Endothelial cell (in vitro differentiated cells): ENCODE measurements at places on chromosomes 7 and 10.

GRCh38 chr10:8032558-8032957 is 21.9 kb upstream of the GATA3 start:
- no peak overlapping the region for H3K27ac ChIP-seq
- H3K4me3 ChIP-seq, result no peak overlapping the region
- peaks cover 4% of the 10 kb centered on the region for H3K36me3 ChIP-seq
- peaks cover 18% of the 10 kb centered on the region for H3K27me3 ChIP-seq
- DNase-seq, result no peak

DNA sequence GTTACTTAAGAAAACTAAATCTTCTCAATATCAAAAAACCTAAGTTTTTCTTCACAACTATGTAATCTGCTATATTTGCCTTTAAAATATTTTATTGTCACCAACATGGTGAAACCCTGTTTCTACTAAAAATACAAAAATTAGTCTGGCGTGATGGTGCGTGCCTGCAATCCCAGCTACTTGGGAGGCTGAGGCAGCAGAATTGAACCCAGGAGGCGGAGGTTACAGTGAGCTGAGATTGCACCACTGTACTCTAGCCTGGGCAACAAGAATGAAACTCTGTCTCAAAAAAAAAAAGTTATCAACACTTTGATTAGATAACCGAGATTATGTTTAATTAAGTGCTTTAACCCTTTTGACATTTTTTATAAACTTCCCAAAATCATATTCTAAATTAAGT is 28.3 kb upstream of the CLDN4 start:
- H3K36me3 ChIP-seq, result no peaks in the 10 kb centered on the region
- H3K27ac ChIP-seq, result no peak overlapping the region
- no peaks in the 10 kb centered on the region for H3K27me3 ChIP-seq

DNA sequence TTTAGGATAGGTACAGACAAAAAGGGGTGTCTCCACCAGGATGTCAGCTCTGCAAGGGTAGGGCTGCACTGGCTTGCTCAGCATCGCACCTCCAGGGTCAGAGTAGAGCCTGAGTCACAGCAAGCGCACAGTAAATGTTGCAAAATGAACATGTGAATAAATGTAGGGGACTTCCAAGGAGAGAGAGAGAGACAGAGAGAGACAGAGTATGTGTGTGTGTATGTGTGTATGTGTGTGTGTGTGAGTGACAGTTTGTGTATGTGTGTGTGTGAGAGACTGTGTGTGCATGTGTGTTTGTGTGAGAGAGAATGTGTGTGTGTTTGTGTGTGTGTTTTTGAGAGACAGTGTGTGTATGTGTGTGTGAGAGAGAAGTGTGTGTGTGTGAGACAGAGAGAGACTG is 163.3 kb downstream of the RPS24 start:
- H3K27me3 ChIP-seq, result peaks cover 3% of the 10 kb centered on the region
- H3K4me3 ChIP-seq, result no peak overlapping the region
- no peak overlapping the region for H3K27ac ChIP-seq
- DNase-seq, result no peak
- H3K36me3 ChIP-seq, result no peaks in the 10 kb centered on the region
- H3K4me1 ChIP-seq, result peaks cover 1% of the 10 kb centered on the region

- DNase-seq, result no peak
- no peaks in the 10 kb centered on the region for H3K36me3 ChIP-seq
- no peak overlapping the region for H3K27ac ChIP-seq
- H3K4me3 ChIP-seq, result no peak overlapping the region
- no peaks in the 10 kb centered on the region for H3K4me1 ChIP-seq
- H3K27me3 ChIP-seq, result no peaks in the 10 kb centered on the region
Observed at GRCh38 chr7:120475994-120476393, 203.0 kb downstream of the KCND2 start.

GRCh38 chr10:1454951-1455350 is 282.4 kb downstream of the ADARB2 start:
- H3K27me3 ChIP-seq, result no peaks in the 10 kb centered on the region
- H3K4me1 ChIP-seq, result peaks cover 13% of the 10 kb centered on the region
- DNase-seq, result no peak
- H3K4me3 ChIP-seq, result no peak overlapping the region

DNA sequence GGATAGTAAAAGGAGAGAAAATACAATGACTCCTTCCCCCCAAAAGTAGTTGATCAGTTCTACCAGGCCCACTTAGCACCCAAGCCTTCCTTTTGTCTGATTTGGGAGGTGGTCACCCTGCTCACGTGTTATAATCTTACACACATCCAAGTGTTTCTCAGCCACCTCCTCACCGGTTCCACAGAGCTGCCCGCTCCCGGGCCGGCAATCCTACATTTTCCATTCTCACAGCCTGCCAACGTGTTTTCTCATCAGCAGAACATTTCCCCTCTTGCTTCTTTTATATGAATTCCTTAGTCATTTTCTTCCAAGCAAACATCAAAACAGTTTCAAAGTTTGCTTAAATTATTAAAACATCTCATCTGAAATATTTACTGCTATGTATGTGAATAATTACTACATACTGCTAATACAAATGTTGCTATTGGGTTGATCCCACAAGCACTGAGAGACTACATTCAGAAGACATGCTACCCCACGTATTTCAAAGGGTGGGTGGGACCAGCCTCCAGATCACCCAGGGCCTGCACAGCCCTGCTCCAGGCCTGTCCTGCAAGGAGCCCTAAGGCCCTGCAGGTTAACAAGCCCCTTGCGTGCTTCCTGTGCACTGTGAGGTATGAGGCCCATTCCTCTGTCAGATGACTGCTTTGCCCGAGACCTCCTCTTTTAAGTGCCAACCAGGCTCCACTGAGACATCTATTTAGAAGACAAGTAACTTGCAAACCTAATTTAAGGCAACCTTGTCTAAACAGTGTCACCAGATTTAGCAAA is 75.3 kb downstream of the GRB10 start:
- peaks cover 14% of the 10 kb centered on the region for H3K36me3 ChIP-seq
- H3K4me3 ChIP-seq, result peak overlapping the region; percentile 58
- no peak for DNase-seq

- no peaks in the 10 kb centered on the region for H3K36me3 ChIP-seq
- no peak overlapping the region for H3K27ac ChIP-seq
- DNase-seq, result no peak
- no peaks in the 10 kb centered on the region for H3K4me1 ChIP-seq
- H3K4me3 ChIP-seq, result no peak overlapping the region
Observed at GRCh38 chr7:94231305-94231704, 163.4 kb upstream of the COL1A2 start.

DNA sequence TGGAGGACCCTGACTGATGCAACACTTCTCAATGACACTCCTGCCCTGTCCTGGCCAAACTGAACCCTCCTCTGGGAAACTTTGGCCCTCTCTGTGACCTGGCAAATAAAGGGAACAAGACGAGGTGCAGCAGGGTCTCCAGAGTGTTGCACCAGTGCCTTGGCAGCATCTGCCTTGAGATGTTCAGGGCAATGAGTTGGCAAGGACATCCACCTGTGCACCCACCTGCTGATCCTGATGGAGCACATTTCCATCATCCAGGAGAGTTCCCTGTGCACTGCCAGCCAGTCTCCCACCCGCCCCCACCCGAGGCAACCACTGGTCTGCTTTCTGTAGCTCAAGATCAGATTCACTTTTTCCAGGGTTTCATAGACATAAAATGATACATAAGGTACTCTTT is 407.4 kb downstream of the GRID1 start:
- no peak overlapping the region for H3K27ac ChIP-seq
- no peaks in the 10 kb centered on the region for H3K4me1 ChIP-seq
- H3K27me3 ChIP-seq, result peaks cover 5% of the 10 kb centered on the region
- H3K36me3 ChIP-seq, result peaks cover 18% of the 10 kb centered on the region
- H3K4me3 ChIP-seq, result no peak overlapping the region
- DNase-seq, result no peak

DNA sequence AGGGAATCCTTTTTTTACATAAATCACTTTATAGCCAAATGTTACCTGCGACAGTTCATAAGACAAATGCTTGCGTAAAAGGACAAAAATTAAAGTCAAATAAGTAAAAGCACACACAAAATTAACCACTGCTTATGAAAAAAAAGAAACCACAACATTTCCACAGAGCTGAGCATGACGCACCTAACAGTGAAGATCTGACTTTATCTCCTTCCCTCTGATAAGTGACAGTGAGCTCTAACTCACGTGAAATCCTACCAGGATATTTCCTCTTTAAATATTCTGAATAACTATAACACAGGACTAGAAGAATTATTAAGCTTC is 225.5 kb downstream of the SFMBT2 start:
- DNase-seq, result no peak
- H3K27me3 ChIP-seq, result no peaks in the 10 kb centered on the region
- no peaks in the 10 kb centered on the region for H3K4me1 ChIP-seq
- H3K4me3 ChIP-seq, result no peak overlapping the region
- no peak overlapping the region for H3K27ac ChIP-seq
- peaks cover 18% of the 10 kb centered on the region for H3K36me3 ChIP-seq

DNA sequence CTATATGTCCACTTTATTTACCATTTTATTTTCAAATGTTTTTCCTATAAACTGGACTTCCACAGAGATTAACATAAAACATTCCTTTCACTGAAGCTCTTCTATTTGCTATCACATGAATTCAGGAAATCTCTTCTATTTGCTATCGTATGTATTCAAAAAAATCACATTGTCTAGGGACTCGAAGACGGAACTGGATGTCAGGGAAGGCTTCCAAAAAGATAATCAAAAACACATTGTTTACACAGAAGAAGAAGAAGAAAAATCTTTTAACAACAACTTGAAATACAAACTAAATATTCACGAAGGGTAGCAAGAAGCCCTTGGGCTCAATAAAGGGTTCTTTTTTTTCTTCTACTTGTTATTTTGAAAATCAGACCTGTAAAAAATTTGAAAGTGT is 426.1 kb upstream of the LRRN3 start:
- H3K27ac ChIP-seq, result no peak overlapping the region
- no peak for DNase-seq
- H3K27me3 ChIP-seq, result no peaks in the 10 kb centered on the region
- no peaks in the 10 kb centered on the region for H3K4me1 ChIP-seq
- H3K36me3 ChIP-seq, result no peaks in the 10 kb centered on the region

GRCh38 chr7:11775401-11775800 is 56.6 kb downstream of the THSD7A start:
- H3K4me1 ChIP-seq, result peaks cover 6% of the 10 kb centered on the region
- H3K27ac ChIP-seq, result no peak overlapping the region
- no peaks in the 10 kb centered on the region for H3K36me3 ChIP-seq
- DNase-seq, result no peak

DNA sequence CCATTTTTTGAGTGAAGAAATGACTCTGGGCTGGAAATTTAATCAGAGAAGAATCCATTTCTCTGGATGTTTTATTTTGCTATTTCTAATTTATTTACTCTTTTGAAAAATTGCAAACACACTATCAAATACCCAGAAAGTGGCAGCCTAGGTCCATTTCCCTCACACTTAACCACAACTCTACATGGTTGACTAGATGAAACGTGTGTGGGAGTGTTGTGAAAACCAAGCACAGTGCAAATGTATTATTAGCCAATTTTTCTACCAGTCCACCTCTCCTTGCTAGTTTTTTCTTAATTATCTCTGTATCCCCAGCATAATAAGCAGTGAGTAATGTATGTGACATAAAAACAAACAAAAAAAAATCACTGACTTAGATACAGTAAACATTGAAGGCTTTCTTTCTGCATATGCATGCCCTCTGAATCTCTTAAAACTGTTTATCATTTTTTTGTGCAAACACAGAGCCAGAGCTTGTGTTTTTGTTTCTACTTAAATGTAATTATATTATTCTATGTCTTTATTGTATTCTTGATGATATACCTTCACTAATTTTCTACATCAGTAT is 30.9 kb downstream of the SCIN start:
- no peak overlapping the region for H3K27ac ChIP-seq
- H3K4me1 ChIP-seq, result peaks cover 7% of the 10 kb centered on the region
- no peak for DNase-seq
- no peaks in the 10 kb centered on the region for H3K27me3 ChIP-seq
- peaks cover 9% of the 10 kb centered on the region for H3K36me3 ChIP-seq
- H3K4me3 ChIP-seq, result no peak overlapping the region

DNA sequence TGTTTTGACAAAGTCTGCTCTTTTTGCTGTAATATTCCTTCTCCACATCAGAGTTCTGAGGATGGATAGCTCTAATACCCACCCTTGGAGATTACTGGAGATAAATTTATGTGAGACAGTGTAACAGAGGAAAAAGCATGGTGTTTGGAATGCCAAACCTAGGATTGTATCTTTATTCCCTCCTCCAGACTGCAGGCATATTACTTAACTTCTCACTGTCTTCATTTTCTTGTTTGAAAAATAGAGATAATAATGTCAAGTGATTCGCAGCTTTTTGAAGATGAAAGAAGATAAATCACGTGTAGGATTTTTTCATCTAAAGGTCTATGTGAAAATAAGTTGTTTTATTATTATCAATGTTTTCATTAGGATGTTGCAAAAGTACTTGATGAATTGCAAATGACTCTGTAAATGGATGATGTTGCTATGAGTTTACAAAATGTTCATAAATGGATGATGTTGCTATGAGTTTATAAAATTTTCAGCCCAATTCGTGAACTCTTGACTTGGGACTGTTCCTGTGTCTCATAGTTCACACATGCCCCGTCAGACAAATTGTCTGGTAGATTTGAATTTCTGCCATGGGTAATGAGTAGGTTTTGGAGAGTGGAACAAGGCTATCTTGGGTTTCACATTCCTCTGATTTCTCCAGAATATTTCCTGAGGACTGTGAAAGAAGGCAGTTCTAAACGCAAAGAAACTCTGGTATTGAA is 113.1 kb upstream of the IGFBP3 start:
- peaks cover 1% of the 10 kb centered on the region for H3K27me3 ChIP-seq
- H3K36me3 ChIP-seq, result peaks cover 7% of the 10 kb centered on the region
- no peak overlapping the region for H3K27ac ChIP-seq
- DNase-seq, result no peak

DNA sequence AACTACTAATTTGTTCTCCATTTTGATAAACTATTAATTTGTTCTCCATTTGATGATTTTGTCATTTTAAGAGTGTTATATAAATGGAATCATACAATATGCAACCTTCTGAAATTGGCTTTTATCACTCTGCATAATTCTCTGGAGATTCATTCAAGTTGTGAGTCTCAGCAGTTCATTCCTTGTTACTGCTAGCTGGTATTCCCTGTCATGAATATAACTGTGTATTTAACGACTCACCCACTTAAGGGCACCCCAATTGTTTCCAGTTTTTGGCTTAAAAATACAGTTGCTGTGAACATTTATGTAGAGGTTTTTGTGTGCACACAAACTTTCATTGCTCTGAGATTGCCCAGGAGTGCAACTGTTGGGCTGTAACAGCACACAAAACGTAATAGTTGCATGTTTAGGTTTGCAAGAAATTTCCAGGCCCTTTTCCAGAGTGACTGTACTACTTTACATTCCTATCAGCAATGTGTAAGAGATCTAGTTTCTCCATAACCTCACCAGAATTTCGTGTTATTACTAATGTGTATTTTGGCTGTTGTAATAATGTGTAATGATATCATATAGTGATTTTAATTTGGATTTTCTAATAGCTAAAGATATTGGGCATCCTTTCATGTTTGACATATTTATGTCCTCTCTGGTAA is 153.2 kb upstream of the ADCY1 start:
- peaks cover 1% of the 10 kb centered on the region for H3K27me3 ChIP-seq
- no peak overlapping the region for H3K27ac ChIP-seq
- no peak for DNase-seq
- H3K36me3 ChIP-seq, result no peaks in the 10 kb centered on the region
- no peaks in the 10 kb centered on the region for H3K4me1 ChIP-seq
